ENCODE measurements at places on chromosomes 2 and 18.

DNA sequence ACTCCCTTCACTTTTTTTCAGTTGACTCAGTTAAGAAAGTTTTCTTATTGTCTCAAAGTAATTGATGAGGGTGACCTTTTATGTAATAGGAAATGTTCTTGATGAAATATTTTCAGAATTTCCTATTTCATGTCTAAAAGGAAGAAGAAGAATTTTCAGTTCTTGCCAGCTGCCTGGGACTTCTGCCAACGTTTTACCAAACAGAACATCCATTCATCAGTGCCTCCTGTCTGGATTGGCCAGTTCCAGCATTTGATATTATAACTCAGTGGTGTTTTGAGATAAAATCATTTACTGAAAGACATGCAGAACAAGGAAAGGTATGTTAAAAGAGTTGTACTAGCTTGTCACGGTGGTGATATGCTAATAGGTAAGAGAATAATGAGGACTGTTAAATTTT lies 104.7 kb upstream of the MYO3B start:
- DNase-seq, result peak; percentile 19

DNA sequence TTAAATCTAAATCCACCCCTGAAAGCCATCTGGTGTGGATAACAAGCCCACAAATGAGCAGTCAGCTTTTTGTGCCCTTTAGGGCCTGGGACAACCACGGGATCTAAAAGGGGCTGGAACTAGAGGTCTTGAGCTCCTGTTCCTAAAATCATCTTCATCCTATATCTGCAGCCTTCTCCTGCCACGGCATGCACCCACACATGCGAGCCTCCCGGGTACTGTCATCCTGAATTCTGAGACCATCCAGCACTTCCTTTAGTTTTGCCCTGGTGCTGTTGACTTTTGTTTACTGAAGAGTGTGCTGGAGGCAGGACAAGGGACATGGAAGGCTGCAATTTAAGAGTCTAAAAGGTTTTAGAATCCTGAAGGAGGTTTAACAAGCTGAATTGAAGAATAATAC lies 183.2 kb downstream of the FAM210A start:
- DNase-seq, result no peak

DNA sequence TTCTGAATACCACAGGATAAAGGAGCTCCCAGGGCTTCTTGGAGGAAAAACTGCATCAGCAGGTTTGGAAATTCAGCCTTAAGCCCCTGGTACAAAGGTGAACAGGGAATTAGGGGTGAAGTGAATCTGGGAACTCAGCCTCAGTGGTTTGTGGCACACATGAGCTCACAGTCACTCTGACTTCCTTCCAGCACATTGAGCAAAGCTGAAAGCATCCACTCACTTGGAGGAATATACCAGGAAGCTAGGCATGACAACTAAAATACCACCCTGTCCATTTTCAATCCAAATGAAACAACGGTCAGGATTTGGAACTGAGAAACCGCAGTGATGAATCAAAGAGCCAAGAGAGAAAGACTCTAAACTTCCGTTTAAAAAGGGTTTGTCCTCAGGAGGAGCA lies 216.1 kb downstream of the ICOS start:
- DNase-seq, result no peak

DNA sequence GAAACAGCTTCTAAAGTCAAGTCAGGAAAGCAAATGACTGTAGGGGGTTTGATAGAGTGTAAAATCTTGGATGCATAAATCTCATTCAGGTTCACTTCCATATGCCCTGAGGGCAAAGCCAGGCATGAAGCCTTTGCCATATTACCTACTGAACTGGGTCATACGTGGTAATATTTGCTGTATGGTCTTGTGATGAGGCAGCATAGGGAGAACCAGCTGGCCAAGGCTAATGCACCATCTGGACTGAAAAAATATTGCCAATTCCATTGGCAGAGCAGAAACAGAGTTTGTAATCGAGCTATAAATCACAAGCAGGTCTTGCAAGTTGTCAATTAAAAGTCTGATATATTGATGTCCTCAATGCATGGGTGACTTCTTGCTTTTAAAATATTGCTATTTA lies 243.8 kb downstream of the ERBB4 start:
- no peak for DNase-seq

DNA sequence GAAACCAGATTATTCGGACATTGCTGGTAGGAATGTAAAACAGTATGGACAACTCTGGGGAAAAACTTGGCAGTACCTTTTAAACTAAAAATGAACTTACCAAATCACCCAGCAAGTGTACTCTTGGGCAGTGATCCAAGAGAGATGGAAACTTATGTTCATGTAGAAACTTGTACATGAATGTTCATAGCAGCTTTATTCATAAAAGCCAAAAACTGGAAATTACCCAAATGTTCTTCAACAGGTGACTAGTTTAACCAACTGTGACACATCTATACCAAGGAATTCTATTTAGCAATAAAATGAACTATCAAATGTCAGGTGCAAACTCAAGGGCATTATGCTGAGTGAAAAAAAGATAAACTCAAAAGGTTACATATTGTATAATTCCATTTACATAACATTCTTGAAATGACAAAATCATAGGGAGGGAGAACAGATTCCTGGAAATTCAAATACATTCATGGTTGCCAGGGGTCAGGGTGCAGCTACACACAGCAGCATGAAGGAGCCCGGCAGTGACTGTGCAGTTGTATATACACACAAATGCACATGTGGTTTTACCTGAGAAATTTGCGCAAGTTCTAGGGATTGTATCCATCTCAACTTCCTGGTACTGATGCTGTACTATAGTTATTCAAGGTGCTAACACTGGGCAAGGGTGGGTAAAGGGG lies 3.5 kb upstream of the RNU4ATAC start:
- DNase-seq, result peak; percentile 23

GRCh38 chr2:226869371-226869770 lies 33.5 kb downstream of the RHBDD1 start:
- DNase-seq, result no peak

DNA sequence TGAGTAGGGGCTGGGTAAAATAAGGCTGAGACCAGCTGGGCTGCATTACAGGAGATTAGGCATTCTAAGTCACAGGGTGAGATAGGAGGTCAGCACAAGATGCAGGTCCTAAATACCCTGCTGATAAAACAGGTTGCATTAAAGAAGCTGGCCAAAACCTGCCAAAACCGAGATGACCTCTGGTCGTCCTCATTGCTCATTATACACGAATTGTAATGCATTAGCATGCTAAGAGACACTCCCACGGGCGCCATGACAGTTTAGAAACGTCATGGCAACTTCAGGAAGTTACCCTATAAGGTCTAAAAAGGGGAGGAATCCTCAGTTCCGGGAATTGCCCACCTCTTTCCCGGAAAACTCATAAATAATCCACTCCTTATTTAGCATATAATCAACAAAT lies 132.2 kb downstream of the ARL4C start:
- DNase-seq, result no peak

DNA sequence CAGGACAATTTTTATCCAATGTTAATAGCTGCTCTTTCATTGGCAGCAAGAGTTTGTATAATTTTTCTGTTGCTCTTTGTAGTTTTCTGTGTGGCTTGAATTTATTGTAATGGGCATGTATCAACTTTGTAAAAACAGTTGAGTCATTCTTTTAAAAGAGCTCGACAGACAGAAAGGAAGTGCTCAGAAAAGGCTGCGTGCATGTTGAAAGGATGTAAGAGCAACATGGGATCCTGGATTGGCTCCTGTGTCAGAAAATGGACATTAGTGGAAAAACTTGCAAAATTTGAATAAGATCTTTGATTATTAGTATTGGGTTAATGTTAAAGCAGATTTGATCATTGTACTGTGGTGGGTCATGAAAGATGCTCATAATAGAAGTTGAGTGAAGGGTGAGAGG lies 93.3 kb upstream of the CDC42EP3 start:
- DNase-seq, result no peak

DNA sequence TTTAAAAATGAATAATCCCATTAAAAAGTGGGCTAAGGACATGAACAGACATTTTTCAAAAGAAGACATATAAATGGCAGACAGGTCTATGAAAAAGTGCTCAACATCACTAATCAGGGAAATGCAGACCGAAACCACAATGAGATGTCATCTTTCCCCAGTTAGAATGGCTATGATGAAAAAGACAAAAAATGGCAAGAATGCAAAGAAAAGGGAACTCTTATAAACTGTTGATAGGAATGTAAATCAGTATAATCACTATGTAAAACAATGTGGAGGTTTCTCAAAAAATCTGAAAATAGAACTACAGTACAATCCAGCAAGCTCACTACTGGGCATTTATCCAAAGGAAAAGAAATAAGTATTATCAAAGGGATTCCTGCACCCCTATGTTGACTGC lies 169.2 kb downstream of the METTL4 start:
- DNase-seq, result no peak

GRCh38 chr18:9552616-9553015 lies 61.7 kb downstream of the PPP4R1 start:
- no peak for DNase-seq

DNA sequence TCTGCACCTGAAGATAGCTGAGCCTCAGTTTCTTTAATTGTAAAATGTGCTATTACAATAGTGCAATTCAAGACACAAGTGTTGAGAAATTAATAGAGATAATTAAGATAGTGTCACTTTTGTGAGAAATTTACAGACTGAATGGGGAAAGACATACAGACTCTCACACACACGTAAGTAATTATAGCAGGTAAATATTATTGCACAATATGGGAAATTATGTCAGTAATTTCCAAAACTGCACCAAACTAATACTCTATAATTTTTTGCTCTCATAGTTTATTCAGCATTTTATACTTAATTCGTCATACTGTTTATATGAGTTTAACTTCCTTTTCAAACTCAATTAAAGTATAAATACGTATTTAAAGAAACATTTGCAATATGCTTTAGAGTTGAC lies 124.9 kb upstream of the GYPC start:
- no peak for DNase-seq

- DNase-seq, result no peak
Measured at GRCh38 chr2:222566229-222566628, 89.7 kb downstream of the FARSB start.

DNA sequence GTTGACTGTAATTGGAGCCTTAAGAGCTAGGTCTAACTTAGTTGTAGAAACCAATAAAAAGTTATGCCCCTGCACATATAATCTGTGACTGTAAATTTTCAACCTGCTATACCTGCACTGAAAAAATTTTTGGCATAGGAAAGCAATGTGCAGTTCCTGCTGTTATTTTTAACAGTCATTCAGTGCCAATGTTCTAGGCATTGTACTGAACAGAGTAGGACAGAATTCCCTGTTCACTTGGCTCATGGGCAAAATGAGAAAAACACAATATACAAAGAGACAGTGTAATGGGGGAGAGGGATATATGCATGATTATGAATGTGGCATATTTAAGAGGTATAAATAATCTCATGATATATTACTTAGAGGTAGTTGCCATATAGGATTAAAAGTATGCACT lies 458.0 kb downstream of the TGIF1 start:
- DNase-seq, result no peak

- no peak for DNase-seq
Measured at GRCh38 chr2:34570266-34570872, 971.3 kb upstream of the FAM98A start.

DNA sequence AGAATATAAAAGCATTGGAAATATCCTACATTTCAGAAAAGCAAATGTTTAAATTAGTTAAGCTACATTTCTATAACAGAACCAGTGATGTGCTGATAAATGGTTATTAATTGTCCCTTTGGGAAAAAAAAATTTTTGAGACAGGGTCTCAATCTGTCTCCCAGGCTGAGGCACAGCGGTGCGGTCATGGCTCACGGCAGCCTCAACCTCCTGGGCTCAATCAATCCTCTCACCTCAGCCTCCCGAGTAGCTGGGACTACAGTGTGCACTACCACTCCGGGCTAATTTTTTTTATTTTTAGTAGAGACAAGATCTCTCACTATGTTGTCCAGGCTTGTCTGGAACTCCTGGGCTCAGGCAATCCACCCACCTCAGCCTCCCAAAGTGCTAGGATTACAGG lies 194.8 kb upstream of the SALL3 start:
- DNase-seq, result no peak

DNA sequence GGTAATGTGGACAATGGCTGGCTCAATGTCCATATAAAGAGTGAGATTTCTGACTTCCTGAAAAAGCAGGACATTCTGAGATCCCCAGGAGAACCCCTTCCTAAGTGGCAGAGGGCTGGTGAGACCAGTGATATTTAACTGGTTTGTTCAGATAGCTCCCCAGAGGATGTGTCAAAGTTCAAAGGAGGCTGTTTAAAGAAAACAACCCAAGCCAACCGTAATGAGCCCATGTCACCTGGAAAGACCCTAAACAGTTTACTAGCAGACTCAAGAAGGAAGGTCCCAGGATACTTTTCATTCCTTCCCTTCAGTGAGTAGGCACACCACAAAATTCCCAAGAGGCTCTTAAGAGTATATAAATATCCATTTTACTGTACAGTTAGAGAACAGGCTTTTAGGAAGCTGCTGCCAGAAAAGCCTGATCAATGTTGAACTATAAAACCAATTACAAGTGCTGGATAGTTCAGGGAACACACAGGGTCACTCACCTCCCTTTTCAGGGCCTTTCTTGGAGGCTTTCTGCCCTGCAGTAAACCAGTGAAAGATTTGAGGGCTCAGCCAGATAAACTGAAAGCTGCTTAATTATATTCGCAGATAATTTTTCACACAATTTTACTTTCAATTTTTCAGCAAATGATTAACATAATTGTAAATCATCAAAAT lies 293.5 kb downstream of the ASXL3 start:
- DNase-seq, result no peak

DNA sequence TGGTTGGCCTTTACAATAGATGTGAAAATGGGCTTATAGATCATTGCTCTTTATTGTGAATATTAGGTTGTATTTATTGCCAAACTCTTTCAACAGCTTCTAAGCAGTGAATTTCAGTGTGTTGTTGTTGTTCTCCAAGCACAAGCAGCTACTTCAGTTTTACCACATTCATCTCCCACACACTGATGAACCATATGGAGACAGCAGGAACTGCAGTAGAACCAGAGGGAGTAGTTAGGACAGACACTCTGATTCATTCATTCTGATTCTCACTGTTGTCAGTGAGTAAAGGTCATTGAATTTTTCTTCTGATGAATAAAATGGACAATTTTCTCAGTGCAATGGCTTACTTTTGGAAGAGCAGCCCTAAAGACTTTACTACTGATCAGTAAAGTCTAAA lies 40.2 kb downstream of the CCDC74A start:
- no peak for DNase-seq

DNA sequence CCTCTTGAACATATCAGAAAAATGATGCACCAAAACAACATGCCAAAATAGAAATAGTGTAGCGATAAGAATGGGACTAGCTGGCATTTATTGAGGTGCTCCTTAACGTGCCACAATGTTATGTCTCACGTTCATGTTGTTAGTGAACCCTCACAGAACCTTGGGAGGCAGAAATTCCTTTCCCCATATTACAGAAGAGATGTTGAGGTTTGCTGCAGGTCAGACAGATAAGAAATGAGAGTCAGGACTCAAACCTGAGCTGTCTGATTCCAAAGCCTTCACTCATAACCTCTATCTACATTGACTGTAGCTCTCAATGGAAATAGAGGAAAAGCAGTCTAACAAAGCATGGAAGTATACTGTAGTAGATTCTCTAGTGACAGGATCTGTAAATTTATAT lies 163.3 kb upstream of the STK17B start:
- no peak for DNase-seq

- DNase-seq, result no peak
Measured at GRCh38 chr2:212194396-212194795, 344.2 kb downstream of the ERBB4 start.
